ENCODE measurements at places on chromosomes 2 and 18. TPM values are rescaled to one million over a fixed set of nuclear protein-coding genes. Genes with fewer than 3 reads are reported as not detected.
A peak's percentile ranks its signal among the peaks of the same experiment; 100 is the strongest.

BOLA3 gene
- polyA plus RNA-seq: 145 TPM

DNA sequence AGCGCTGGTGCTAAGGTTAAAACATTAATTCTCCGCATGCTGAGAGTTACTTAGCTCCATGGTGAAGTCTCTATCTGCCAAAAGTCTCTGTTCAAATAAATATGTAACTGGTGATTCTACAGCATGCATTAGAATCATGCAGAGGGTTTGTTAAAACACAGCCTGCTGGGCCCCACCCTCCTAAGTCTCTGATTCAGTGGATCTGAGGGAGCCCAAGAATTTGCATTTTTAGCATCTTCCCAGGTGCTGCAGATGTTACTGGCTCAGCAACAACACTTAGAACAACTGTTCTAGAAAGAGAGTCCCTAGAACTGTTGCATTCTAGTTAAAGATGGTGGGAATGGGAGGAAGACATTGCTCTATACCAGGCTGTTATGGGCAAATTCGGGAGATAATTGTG lies 73.4 kb downstream of the DPP10 start:
- no peak for DNase-seq

PSMA8 gene
- polyA plus RNA-seq: not detected

DNA sequence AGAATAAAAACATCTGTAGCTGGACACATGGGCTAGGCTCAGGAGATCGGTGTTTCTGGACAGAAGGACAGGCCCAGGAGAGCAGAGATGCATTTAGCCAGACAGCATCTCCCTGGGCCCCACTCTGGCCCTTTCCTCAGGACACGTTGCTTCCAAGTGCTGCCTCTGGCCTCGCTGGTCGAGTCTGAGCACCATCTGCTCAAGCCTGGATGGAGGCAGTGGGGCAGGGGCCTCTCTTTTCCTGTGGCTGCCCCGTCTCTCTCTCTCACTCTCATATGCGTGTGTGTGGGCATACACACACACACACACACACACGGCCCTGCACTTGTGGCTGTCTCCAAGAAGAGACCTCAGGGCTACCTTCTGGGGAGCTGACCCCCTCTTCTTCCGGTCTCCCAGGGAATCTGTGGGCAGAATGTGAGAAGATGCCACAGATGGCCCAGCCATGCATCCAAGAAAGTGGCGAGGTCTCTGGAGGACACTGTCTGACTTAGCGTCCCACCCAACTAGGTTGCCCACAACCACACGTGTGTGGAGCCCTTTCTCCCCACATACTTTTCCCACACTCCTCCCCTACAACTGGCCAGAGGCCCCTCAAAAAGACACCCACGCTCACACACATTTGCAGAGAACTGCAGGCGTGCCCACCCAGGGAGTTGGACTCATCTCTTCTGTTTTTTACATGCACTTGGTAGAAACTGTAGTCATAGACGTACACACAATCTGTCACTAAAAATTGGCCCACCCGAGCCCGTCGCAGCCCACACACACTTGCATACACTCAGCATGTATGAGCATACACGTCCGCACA lies 19.9 kb downstream of the CELF4 start:
- DNase-seq: no peak

SUPT7L gene
- polyA plus RNA-seq: 34.5 TPM

GRCh38 chr2:25483607-25484266 lies 142.0 kb upstream of the DNMT3A start:
- no peak for DNase-seq

DNA sequence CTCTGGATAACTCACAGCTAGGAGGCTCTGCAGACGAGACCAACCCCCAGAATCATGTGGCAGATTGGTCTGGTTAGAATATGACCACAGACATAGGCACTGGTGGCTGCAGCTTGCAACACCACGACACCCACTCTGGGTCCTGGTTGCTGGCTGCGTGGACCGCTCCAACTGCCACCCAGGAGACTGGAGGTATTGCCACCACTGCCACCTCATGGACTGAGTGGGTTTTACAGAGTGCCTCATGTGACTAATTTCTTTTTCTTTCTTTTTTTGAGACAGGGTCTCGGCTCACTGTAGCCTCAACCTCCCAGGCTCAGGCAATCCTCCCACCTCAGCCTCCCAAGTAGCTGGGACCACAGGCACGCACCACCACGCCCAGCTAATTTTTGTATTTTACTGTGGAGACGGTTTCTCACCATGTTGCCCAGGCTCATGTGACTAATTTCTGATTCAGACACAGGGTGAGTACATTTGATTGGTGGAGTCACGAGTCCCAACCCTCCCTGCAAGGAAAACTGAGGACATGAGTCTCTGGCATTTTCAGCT lies 29.9 kb upstream of the NT5DC4 start:
- peak; percentile 48 for DNase-seq

- peak; percentile 46 for DNase-seq
Measured at GRCh38 chr2:71466301-71467179, 13.2 kb downstream of the DYSF start.

DNA sequence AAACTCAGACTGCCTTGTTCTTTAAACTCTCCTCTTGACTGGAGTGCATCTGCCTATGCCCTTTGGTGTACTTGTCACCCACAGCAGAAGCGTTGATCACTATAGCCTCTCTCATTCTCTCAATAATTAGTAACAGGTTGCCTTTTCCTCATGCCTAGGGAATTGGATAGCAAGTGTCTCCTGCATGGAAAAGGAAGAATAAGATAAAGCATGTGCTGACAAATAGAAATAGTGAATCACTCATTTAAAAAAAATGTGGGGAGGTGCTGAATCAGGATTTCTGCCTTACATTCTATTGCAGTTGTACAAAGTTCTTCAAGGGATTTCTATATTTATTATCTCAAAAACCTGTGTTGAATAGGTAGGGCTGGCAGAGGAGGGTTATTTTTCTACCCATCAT lies 323.0 kb downstream of the TXNL1 start:
- no peak for DNase-seq

DNA sequence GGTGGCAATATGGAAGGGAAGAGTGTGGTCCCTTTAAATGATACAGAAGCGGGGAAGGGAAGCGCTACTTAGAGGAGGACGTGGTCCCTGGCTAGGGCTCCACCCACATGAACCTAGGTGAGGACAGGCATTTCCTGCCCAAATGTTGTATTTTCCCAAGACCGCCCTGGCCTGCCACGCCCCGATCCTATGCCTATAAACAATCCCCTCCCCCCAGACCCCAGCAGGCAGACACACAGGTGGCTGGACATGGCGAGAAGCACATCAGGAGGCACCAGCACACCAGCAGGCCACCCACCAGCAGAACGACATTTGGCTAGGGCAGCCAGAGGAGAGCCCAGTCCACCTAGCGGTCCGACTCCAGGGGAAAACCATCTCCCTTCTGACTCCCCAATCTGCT lies 47.2 kb downstream of the METTL8 start:
- DNase-seq: no peak

DNA sequence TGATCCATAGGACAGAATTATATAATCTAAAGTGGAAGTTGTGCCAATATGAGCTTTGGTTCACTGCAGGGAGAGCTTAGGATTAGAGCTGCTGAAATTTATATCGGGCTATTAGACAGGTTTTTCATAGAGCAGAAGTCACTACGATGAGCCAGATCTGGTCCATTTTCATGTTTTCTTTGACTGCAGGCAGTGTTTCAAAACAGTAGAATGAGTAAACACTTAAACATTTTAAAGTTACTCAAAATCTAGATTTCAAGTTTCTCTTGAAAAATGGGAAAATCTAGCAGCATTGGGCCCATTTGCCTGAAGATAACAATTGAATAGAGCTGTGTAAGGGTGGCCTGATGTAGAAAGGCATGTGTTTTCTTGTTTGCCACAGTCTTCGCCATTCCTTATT lies 14.5 kb upstream of the ADAM23 start:
- DNase-seq: no peak

- peak; percentile 16 for DNase-seq
Measured at GRCh38 chr2:113078350-113078839, 10.6 kb downstream of the IL1F10 start.

- no peak for DNase-seq
Measured at GRCh38 chr18:57426187-57426586, 9.0 kb upstream of the ONECUT2 start.

DNA sequence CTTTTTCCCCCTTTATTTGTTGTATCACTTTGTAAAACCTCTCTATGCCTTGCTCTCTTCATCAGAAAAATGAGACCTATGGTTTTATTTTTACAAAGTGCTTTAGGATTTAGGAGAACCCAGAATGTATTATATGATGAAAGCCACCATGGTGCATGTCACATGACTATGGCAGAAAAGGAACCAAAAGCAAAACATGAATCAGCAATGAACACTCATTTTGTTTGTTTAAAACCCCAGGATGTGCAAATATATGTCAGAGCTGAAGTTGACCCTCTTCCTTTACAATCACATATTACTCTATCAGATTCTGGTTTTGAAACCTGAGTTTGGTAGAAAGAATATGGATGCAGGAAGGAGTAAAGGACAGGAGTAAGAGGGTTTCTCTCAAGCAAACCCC lies 70.0 kb downstream of the FIGN start:
- DNase-seq: peak; percentile 56

GRCh38 chr2:167424803-167425755 lies 536.8 kb downstream of the XIRP2 start:
- DNase-seq: no peak

DNA sequence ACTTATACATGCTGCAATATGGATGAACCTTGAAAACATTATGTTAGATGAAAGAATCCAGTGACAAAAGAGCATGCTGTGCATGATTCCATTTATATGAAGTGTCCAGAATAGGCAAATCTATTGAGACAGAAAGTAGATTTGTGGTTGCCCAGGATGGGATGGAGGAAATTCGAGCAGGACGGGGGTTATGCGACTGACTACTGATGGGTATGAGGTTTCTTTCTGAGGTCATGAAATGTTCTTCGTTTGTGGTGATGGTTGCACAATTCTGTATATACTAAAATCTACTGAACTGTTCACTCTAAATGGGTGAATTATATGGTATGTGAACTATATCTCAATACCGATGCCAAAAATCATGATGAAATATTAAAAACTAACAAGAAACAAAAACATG lies 18.9 kb upstream of the MTERF4 start:
- no peak for DNase-seq

DUSP19 gene
- 1.2 TPM for polyA plus RNA-seq

DNA sequence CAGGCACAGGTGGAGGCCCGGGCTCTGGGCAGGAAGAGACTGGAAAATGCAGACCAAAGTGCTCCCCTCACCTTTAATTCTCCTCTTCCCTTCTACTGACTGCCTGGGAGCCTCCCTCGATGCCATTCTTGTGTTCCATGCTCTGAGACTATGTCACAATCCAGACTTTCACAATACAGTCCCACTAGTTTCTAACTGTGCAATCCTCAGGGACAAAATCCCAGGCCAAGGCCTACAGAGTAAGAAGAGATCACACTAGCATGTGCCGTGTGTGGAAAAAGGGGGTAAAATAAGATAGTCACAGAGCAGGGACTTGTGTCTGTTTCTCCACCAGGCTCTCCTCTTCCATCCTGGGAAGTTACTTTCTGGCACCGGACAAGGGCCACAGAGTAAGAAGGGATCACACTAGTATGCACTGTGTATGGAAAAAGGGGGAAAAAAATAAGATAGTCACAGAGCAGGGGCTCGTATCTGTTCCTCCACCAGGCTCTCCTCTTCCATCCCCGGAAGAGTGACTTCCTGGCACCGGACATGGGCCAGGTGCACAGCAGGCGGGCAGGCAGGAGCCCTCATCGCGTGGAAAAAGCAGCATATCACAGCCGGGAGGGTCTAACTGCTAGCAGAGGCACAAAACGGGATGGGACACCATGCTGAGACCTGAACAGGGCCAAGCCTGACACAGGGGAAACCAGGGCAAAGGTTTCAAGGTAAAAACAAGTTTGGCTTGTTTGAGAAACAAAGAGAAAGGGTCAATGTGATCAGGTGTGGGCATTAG lies 9.6 kb downstream of the CYB5A start:
- DNase-seq: no peak

DNA sequence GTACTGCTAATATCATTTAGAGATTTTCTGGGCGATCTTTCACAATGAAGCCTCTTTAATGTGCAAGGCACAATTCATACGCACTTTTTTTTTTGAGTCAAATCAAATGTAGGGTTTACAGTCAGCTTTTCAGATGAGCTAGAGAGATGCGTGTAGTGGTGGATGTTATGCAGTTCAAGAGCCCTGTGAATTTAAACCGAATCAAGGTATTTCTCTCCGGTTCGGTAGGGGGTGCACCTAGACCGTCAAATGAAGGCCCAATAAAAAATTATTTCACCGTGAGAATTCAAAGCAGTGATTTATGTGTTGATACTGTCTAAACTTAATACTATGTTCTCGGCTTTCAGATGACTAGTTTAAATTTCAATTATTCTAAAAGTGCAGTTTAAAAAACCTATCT lies 1.1 kb downstream of the PTH2R start:
- peak; percentile 14 for DNase-seq

DNA sequence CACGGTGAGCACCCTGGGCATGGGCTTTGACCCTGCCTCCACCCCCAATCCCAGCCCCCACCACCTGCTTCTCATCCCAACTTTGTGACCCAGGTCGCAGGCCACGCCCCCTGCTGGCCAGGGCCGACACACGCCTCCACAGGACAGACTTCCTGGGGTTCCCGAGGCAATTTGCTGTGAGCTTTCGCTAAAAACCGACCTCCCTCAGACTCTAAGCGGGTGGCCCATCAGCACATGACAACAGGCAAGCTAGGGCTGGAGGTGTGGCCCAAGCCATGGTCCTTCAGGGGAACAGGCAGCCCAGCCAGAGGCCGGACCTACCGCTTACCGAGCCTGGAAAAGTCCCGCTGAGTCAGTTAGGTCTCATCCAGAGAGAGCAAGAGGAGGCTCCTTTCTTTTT lies 31.9 kb downstream of the C1QL2 start:
- peak; percentile 34 for DNase-seq

GRCh38 chr2:95346231-95346737 lies 49.1 kb downstream of the KCNIP3 start:
- DNase-seq: peak; percentile 25
